Stimulated activated CD4-positive, alpha-beta T cell treated with anti-CD3 and anti-CD28 coated beads, Interleukin-4, amount 100 ng/mL, for 48 hours (primary cell): ENCODE measurements at places on chromosomes 2 and 18.

- no peak for DNase-seq
Measured at GRCh38 chr2:168976034-168976654, 55.0 kb downstream of the ABCB11 start.

DNA sequence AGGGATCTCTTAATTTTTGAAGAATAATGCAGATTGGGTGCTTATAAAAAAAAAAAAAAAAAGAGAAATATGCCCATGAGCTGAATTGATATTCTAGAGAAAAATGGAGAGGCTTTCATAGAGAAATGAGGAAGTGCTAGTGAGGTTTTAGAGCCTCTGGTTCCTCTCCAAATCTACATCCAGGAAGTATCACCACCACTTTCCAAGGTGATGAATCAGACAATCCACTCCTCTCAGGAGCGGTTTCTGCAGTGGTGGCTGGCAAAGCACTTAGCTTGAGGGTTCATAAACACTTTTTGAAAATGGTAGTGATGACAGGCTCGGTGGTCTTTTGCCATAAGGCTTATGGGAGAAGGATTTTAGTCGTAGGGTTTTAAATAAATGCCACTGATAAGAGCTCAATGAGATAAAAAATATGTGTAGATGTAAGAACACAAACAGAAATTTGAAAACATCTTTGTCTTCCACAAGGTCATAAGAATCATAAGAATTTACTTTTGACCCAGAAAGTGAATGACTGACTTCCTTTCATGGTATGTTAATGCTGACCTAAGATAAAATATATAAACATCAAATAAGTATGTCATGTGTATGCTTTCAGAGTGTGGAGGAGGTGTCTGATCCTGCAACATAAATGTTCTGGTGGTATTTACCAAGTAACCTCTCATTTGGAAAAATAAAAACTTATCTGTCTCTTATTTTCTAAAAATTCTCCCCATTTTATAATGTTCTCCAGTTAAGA is 42.1 kb upstream of the DSG1 start:
- DNase-seq = no peak

- no peak for DNase-seq
Measured at GRCh38 chr2:24362253-24362652, 1.9 kb upstream of the ITSN2 start.

- DNase-seq = no peak
Measured at GRCh38 chr2:47002480-47003381, 87.1 kb upstream of the MCFD2 start.

DNA sequence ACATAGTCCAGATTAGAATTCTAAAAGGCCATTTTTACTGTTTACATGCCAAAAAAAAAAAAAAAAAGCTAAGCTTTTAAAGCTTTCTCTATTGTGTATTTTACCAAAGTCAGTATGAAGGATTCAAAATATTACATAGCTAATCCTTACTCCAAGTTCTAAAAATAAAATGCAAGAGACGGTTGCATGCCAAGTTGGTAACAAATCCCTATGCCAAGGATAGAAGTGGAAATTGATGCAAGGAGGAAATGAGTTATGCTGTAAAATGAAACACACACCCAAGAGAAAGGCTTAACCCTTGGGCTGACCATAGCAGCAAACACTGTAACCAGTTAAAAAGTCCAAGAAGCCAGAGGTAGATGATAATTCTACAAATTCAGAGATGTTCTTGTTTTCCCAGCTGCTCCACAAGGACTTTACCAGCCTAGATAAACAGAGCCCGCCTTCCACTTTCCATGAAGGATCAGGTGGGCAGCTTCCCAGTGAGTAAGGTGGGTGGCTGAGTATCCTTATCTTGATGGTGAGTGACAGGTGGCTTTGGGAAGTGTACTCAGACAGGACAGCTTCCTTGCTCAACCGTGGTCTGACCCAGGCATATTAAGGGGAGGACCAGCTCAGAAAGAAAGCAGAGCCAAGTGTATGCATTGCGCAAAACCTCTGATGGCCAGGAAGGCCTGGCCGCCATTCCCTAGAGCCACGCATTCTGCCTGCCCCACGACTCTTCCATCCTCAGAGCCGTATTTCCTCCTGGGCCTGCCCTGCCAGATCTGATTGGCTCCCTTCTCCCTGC is 34.4 kb downstream of the ATP8B1 start:
- DNase-seq = no peak

GRCh38 chr2:97662386-97662894 is 1.4 kb downstream of the ACTR1B start:
- no peak for DNase-seq

- no peak for DNase-seq
Measured at GRCh38 chr2:109582928-109583895, 30.6 kb downstream of the SEPTIN10 start.

- no peak for DNase-seq
Measured at GRCh38 chr2:12428786-12429185, 287.9 kb upstream of the TRIB2 start.

DNA sequence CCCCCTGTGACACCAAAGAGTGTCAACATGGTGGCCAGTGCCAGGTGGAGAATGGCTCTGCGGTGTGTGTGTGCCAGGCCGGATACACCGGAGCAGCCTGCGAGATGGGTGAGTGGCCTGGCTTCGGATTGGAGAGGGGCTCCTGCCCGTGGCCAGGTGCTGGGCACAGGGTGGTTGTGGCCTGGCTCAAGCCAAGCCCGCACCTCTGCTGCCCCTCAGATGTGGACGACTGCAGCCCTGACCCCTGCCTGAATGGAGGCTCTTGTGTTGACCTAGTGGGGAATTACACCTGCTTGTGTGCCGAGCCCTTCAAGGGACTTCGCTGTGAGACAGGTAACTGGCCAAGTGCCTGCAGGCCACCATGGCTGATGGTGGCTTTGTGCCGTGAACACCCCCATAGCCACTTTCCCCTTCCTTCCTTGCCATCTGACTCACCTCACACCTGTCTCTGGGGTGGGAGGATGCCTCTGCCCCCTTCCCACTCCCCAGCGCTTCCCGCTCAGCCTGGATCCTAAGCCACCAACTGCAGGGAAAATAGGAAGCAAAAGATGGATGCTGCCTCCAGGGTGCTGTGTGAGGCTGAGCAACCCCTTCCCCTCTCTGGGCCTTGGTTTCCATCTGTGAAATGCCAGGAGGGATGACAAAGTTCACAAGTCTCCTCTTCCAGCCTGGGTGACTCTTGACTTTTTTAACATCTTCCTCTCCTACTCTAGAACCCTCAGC is 41.8 kb downstream of the SNED1 start:
- no peak for DNase-seq

GRCh38 chr2:47598476-47598875 is 184.5 kb upstream of the MSH6 start:
- DNase-seq = no peak

- peak; percentile 12 for DNase-seq
Measured at GRCh38 chr2:44479127-44479887, 117.6 kb downstream of the CAMKMT start.

DNA sequence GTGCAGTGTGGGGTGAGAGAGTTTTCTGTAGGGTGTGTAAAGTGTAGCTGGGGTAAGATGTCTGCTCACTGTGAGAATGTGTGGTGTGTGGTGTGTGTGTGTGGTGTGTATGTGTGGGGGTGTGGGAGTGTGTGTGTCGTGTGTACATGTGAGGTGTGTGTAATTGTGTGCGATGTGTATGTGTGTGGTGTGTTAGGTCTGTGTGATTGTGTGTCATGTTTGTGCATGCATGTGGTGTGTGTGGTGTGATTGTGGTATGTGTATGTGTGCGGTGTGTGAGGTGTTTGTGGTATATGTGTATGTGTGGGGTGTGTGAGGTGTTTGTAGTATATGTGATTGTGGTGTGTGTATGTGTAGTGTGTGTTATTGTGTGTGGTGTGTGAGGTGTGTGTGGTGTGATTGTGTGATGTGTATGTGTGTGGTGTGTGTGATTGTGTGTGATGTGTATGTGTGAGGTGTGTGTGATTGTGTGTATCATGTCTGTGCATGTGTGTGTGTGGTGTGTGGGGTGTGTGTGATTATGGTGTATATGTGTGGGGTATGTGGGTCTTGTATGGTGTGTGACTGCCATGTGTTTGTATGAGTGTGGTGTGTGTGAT is 241.7 kb upstream of the HDAC4 start:
- DNase-seq = no peak

DNA sequence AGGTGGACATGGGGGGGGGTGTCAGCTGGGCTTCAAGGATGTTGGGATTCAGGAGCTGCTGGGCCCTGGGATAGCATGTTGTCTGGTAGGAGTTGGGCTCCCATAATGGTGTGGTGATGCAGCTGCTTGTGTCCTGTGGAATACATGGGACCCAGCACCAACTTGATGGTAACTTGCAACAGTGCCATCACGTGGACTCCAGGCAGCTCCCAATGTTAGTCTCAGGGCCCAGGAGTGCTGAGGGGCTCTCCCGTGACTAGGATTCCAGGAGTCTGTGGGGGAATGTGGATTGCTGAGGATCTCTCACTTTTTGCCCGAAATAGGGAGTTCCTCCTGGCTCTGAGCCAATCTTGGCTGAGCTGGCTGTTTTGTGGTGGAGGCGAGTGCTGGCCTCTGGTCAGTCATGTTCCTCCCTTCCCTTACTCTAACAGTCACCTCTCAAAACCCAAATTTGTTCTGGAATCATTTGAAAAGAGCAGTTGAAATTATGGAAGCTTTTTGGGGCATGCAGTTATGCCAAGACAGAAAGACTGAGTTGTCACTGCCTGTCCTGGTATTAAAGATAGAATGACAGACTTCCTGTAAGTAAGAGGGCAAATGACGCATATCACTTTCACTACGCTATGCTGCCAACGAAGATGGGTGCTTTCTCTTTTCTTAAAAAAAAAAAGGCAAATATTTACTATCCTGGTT is 607.1 kb downstream of the ADCYAP1 start:
- no peak for DNase-seq

- no peak for DNase-seq
Measured at GRCh38 chr2:140257692-140258300, 1477.6 kb upstream of the NXPH2 start.

GRCh38 chr2:154698296-154698720 is at the start of gene KCNJ3:
TSS of gene KCNJ3 (plus strand) at chr2:154698695. CDS start at chr2:154698776, 81 bp downstream.
- DNase-seq = no peak

GRCh38 chr18:50970006-50970405 is 2.2 kb downstream of the ELAC1 start:
- no peak for DNase-seq

GRCh38 chr2:119786295-119786694 is 26.6 kb downstream of the PTPN4 start:
- no peak for DNase-seq

- DNase-seq = no peak
Measured at GRCh38 chr2:51620796-51621195, 588.9 kb upstream of the NRXN1 start.

DNA sequence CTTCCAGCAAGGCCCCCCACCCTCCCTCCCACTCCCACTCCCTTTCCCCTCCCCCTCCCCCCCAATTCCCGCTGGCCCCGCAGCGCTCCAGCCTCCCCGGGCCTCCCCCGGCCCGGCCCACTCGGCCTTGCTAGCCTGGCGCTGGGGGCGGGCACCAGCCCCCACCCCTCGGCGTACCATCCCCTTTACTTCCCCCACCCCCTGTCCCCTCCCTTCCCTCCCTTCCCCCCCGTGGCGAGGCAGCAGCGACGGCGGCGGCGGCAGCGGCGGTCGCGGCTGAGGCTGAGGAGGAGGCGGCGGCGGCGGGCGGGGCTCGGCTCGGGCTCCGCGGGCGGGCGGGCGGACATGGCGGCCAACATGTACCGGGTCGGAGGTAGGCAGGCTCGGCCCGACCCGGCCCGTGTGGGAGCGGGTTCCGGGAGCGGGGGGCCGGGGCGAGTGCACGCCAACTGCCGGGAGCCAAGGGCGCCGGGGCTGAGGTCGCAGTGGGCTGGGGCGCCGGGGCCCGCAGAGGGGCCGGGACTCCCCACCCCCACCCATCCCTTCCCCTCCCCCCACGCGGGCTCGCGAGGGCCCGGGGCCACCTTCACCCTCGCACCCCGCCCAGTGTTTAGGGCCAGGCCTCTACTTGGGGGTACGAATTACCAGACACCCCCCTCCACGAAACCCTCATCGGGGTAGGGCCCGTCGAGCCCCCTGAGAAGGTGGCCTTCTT is at the start of gene MTA3:
TSS of gene MTA3 (plus strand) at position 232 of the 715 bp plus-strand sequence. CDS start at position 346, 114 bp downstream.
- DNase-seq = peak; percentile 55

DNA sequence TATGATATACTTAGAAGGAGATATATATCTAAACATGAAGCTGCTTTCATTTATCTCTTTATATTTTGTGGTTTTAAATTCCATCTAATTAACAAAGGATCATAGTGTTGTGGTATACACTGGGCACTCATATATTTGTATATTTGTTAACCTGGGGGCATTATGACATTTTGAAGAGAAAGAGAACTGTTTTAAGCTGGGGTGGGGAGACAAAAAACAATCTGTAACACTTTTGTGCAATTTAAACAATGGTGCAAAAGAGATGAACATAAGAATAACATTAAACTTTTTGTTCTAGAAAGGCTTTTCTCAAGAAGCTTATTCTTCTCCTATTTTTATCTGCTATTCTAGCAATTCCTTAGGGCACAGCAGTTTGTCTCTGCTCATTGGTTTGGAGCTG is 842.0 kb upstream of the CDH2 start:
- DNase-seq = no peak

GRCh38 chr2:128801576-128801975 is 482.9 kb upstream of the HS6ST1 start:
- no peak for DNase-seq

GRCh38 chr2:138618971-138619370 is 117.4 kb downstream of the SPOPL start:
- DNase-seq = no peak

DNA sequence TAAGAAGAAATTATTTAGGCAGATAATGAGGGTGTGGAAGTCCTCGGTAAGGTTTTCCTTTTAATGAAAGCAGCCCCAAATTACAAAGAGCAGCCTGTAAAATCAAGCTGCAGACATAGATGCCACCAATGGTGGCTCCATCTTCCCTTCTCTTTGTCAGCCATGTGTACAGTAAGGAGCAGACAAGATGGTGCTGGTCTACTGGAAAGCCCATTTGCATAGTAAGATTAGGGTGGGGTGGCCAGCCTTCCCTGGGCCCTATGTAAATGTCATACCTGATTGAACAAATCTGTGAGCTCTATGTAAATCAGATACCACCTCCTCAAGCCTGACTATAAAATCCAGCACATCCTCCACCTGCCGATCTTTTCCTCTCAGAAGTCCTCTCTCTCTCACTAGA is 154.4 kb upstream of the SERTAD2 start:
- no peak for DNase-seq

GRCh38 chr18:2994603-2995432 is 18.1 kb downstream of the LPIN2 start:
- peak; percentile 68 for DNase-seq

DNA sequence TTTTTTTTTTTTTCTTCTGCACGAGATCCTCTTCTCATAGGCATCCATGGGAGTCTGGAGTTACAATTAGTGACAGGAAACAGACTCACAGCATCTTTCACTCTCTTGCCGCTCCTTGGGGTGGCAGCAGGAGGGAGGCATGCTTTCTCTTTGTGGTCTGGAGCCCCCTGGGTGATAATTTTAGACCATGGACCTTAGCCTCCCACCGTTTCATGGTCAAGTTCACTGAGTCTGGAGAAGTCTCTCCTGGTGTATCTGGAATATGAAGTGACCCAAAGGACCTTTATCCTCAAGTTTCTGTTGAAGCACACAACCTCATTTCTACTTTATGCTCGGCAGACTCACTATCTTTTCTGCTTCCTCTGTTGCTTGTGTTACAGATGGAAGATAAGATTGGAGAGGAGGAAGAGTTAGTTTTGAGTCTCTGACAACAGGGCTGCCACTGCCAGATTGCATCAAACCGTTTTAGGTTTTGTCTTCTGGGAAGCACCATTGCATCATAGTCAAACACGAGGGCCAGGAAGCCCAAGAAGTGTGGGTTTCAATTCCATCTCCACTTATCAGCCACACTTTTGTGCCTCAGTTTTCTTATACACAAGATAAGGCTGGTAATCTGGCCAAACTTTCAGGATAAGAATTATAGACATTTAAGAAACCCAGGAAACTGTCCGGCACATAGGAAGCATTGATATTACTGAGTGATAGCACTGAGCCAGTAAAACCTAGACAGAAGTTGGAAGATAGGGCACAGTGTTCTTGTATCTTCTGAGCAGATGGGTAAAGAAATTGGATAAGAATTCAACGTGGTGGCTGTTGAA is 62.3 kb downstream of the ADCYAP1 start:
- no peak for DNase-seq
